ENCODE measurements at places on chromosomes 1 and 21. TPM values are rescaled to one million over a fixed set of nuclear protein-coding genes. Genes with fewer than 3 reads are reported as not detected.

DNA sequence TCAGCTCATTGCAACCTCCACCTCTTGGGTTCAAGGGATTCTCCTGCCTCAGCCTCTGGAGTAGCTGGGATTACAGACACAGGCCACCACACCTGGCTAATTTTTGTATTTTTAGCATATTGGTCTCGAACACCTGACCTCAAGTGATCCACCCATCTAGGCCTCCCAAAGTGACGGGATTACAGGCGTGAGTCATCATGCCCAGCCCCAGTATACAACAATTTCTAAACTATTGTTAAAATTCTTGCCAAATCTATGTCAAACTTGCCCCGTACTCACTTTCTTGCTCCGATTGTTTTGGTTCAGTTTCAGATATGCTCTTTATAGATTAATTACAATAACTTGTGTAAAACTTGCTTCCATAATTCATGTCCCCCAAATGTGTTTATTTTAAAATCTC is 4.1 kb downstream of the RGS18 start:
- DNase-seq: no peak

The SLAMF9 gene
- polyA plus RNA-seq: not detected

DNA sequence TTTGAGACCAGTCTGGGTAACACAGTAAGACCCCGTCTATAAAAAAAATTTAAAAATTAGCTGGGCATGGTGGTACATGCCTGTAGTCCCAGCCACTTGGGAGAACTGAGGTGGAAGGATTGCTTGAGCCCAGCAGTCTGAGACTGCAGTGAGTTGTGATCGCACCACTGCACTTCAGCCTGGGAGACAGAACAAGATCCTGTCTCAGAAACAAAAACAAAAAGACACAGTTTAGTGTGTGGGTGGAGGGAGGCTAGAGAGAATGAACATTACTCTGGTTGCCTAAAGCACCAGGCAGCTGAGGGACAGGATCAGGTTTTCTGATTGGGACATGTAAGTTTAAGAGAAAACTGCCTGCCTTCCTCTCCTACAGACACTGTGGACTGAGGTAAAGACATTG is 42.3 kb downstream of the VAMP4 start:
- DNase-seq: no peak

The ATXN7L2 gene
- polyA plus RNA-seq: 19.6 TPM

The ST6GALNAC5 gene
- 3.1 TPM for polyA plus RNA-seq

DNA sequence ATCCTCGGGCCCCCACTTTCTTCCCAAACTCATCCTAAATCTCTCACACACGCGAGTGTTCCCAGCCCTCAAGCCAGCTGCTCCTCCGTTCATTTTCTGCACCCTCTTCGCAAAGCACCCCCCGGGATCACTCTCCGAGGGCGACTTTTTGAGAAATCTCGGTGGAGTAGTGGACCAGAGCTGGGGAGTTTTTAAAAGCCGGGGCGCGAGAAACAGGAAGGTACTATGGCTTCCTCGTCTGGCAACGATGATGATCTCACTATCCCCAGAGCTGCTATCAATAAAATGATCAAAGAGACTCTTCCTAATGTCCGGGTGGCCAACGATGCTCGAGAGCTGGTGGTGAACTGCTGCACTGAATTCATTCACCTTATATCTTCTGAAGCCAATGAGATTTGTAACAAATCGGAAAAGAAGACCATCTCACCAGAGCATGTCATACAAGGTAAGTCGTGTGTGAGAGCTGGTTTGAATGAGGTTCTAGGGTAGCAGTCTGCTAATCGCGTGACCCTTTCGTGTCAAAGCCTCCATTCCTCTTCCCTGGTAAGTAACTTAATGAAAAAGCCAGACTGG is 800 bp downstream of the DR1 start:
- DNase-seq: no peak

GRCh38 chr21:43345746-43346409 is 81.1 kb downstream of the SIK1 start:
- no peak for DNase-seq

DNA sequence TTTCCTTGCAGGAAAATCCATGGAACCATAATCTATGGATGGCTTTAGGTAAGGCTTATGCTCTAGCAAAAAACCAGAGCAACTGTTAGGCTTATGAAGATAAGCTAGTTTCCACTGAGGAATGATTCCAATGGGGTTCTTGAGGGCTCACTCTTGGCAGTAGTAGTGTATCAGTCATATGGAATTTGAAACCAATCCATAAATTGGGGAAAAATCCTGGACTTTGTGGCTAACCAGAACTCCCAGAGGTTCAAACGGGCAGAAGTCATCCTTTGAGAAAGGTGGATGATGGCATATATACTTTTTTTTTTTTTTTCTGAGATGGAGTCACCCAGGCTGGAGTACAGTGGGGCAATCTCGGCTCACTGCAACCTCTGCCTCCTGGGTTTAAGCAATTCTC is 54.2 kb upstream of the ATF3 start:
- no peak for DNase-seq

GRCh38 chr1:245577191-245578157 is 422.7 kb downstream of the KIF26B start:
- no peak for DNase-seq

The OR14K1 gene
- not detected for polyA plus RNA-seq

The USH2A gene
- 0.04 TPM for polyA plus RNA-seq

The CD1B gene
- not detected for polyA plus RNA-seq

The CRYAA gene
- not detected for polyA plus RNA-seq

GRCh38 chr1:84350550-84350949 is 47.7 kb upstream of the DNASE2B start:
- DNase-seq: no peak

DNA sequence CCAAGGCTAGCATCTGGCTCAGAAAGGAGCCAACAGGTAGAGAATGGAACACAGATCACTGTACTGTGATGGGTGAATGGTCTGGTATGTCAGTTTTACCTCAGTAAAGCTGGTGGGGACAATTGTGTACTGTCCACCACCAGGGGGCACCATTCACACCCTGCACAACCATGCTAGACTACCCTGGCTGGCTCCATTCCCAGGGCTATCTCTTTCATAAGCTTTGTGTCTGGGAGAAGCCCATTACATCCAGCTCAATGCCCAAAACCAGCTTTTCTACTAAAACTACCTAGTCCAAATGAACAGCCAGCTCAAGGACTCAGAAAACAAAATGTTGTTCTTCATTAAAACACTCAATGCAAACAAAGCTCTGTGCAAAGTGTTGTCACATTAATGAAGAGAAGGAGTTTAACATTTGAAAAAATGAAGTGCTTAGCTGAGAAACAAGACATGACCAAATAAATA is 62.0 kb upstream of the RASAL2 start:
- DNase-seq: peak; percentile 69

DNA sequence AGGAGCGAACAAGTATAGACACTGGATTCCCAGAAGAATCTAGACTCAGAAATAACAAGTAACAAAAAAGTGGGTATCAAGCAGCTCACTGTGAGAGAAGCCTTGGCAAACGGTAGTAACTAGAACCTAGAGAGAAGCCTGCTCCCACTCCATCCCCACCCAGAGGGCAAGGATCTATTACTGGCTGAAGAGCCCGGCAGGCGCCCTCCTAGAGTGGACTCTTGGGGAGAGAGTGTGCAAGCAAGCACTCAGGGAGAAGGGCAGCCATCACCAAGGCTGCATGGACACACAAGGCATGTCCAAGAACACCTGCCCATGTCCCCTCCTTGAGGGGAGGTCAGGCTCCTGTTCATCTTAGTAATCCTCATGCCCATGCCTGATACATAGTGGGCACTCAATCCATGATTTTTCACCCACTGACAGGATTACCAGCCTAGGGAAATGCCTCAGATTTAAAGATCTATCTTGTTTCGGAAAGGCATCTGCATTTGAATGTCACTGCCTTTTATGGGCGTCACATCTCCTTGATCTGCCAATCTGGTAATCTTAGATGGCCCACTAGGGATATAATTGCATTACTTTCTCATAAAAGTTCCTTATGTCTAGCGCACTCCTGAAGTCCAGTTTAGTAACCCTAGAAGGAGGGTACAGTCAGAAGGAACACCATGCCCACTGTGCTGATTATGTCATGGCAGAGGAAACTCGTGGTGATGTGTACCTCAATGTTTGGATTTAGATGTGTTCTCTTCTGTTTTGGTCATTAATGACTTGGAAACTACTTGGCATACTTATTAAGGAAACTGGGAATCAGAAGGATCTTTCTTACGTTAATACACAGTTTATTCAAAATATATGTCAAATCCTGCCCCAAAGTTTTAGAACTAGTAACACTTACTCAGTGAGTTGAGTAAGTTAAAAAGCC is 14.4 kb downstream of the CNN3 start:
- no peak for DNase-seq

DNA sequence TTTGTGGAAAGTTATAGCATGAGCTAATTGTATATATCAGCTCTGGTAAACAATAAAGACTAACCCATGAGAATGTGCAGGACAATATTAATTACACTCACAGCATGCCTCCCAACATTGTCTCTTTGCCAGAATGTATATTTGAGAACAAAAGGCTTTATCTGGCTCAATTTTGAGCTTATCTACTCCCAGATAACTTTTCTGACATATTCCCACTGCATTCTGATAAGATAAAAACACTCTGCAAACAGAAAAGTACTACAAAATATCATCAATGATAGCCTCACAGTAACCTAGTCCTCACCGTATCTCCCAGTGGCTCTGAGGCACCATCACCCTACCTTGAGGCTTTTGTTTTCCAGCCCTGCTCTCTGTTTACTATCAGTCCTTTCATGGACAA is 188.6 kb downstream of the SLC35F3 start:
- no peak for DNase-seq

DNA sequence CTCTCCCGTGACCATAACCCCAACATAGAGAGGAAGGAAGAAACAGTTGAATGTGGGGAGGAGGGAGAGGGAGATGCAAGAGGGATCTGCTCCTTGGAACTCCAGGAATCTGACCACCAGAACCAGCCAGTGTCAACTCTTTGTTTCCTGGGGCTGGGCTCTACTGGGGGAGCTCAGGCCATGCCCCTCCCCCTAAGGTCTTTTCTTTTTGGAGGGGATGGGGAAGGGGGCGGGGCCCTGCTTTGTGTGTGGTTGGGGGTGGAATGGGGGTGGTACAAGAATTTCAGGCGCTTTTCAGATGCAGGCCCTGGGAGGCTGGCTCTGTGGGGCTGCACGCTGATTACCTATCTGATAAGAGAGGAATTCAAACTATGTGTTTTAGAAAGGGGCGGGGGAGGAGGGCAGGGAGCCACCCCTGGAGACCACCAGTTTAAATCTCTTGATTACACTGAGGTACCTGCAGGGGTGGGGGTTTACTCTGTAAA is 8.3 kb downstream of the LIN28A start:
- no peak for DNase-seq

The BCAS2 gene
- 28.8 TPM for polyA plus RNA-seq

DNA sequence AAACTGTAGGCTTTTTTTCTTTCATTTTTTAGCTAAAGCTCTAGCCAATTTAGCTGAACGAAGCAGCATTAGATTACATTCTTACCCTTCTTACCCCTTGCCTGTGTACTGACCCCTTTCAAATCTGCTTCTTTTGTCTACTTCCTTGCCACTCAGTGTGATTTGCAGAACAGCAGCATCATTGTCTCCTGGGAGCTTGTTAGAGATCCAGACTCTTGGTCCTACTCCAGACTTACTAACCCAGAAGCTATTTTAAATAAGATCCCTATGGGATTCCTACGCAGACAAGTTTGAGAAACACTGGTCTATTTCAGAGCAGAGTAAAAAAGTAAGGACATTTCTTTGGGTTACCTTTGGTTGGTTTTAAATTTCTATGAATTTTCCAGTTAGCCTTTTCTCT is 13.8 kb downstream of the LRRC39 start:
- DNase-seq: peak; percentile 25

DNA sequence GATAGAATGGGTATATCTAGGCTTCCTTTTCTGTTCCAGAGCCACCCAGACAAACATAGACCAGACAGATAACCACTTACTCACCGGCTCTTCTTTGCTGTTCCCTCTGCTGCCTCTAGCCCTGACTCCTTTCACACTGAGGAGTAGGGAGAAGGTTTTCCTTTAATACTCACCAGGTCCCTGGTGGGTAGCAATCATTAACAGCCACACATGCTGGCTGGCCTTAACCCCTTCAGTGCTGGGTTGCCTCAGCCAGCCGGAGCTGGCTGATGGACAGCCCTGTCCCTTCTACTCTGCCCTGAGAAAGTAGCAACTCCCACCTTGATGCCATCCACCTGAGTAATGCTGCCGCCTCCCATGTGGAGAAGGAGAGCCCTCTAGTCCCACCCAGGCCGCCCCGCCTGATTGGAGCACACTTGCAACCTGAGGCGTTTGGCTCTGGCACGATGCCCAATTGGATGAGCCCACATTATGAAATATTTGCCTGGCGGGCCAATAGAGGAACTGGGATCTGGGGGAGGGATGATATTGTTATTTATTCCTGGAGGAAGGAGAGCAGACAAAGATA is 71.6 kb downstream of the PLEKHA6 start:
- DNase-seq: no peak

The RGS4 gene
- 1.3 TPM for polyA plus RNA-seq

The DPYD gene
- polyA plus RNA-seq: 9.8 TPM

The OLFML2B gene
- 119 TPM for polyA plus RNA-seq

DNA sequence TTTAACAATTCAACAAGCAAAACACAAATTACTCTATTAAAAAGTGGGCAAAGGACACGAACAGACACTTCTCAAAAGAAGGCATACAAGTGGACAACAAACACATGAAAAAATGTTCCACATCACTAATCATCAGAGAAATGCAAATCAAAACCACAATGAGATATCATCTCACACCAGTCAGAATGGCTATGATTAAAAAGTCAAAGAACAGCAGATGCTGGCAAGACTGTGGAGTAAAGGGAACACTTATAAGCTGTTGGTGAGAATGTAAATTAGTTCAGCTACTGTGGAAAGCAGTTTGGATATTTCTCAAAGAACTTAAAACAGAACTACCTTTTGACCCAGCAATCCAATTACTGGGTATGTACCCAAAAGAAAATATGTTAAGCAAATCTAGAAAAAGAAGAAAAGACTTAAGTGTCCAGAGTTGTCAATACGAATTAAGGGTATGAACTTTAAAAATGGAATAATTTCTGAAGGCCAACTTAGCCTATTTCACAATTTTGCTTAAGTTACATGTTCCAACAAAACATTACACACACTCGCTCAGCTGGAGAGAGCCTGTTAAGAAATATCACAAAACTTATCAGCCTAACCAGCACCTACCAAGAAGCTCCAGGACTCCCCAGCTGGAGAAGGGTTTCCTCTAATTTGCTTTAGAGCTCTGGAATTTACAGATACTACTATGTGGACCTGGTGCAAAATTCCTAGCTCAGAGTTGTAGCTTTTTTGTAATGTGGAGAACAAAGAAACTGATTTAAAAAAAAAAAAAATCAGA is 232.1 kb downstream of the DUSP10 start:
- no peak for DNase-seq

- DNase-seq: no peak
Observed at GRCh38 chr1:209008586-209008985, 574.9 kb upstream of the CAMK1G start.

DNA sequence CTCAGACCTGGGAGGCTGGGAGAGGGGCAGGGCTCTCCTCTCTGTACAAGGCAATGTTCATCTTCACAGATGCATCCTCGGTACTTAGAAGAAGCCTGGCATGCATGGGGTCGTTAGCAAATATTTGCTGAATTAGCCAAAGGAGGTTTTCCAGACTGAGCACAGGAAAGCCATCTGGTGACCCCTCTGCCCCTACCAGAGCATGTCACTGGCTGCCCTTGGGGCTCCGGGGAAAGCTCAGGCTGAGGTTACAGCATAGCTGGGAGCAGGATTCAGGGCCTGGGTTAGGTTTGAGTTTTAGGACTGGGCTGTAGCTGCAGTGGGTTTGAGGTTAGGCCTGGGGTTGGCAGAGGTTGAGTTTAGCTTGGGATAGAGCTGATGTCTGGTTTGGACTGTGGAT is 43.4 kb upstream of the ZBTB40 start:
- DNase-seq: no peak
